Adipocyte (in vitro differentiated cells): ENCODE measurements at places on chromosomes 1 and 21.

DNA sequence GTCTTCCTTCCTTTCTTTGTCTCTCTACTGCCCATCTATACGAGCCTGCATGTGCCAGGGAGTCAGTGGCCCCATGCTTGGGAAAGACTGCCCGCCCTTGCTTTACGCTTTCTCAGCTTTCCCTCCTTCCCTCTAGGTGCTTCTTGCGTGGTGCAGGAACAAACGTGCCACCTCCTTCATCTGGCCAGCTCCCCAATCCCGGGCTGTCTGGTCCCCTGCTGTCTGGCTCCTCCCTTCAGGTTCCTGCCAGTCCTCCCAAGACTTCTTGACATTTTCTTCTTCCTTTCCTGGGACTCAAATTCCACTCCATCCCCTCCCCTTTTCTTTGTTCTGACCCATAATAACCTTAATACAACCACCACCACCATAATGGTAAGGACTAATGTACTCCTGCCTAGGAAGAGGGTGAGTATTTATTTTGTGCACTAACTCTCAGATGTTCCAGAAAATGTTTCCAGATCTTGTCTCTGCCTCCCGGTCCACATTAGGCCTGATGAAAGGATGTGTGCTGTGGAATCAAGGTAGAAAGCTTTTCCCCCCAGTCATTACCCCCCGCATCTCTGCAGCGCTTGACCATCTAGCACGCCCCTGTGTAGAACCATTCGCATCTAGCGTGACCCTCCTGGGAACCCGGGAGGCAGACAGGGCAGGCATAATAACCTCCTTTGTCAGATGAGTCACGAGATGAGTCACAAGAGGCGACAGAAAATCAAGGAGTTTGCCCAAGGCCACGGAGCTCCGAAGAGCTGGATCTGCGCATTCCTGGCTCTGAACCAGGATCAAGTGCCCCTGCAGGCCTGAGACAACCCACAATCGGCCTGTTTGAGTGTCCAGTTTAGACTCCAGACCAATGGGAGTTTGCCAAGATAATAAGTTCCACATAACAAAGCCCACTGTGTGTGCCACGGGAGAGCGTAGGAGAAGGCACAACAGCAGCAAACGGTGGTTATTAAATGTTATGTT lies 60.1 kb upstream of the NEK2 start:
- peak; percentile 87 for DNase-seq

DNA sequence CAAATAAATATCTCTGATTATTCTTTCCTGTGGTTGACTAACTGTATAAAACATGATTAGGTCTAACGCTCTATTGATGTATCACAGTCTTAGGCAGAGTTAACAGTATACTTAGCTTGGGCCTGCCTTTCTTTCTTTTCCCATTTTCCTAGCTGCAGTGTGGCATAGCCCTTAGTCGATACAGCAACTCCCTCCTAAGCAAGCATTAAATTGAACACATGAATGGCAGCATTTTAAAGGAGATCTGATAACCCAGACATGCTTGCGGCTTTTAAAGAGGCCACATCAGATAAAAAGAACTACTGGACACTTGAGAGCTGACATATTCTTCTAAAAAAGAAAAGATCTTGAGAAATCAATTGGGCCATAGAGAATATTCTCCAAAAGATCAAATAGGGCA lies 312.0 kb upstream of the TMPRSS15 start:
- no peak for DNase-seq

DNA sequence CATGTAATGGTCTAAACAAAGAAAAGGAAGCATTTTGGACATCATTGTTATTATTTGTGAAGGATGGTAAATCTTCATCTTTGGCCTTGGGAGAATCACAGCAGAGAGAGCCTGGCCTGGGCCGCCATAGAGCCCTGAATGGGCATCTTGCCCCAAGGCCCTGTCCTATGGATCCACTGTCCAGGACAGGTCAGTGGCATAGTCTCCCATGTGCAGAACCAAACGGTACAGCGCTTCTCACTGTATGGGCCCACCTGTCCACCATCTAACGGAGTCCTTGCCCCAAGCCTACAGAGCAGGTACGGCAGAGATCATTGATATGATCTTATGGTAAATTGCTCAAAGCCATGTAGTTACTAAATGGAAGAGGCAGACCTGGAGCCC lies 185.7 kb downstream of the FOXD2 start:
- no peak for DNase-seq

DNA sequence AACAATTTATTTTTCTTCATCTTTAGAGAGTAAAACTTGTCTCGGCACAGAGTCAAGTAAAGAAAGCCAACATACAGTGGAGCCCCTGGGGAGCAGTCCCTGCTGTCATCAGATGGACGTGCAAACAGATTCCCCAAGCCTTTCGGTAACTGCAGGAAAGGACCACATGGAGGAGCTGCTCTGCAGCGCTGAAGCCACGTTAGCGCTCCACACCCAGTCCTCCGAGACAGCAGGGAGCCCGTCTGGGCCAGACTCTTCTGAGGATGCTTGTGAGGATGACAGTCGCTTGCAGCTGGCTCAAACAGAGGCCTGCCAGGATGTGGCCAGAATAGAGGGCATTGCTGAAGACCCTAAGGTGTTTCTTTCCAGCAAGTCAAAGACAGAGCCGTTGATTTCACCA lies 77.1 kb upstream of the SCCPDH start:
- DNase-seq: peak; percentile 63

DNA sequence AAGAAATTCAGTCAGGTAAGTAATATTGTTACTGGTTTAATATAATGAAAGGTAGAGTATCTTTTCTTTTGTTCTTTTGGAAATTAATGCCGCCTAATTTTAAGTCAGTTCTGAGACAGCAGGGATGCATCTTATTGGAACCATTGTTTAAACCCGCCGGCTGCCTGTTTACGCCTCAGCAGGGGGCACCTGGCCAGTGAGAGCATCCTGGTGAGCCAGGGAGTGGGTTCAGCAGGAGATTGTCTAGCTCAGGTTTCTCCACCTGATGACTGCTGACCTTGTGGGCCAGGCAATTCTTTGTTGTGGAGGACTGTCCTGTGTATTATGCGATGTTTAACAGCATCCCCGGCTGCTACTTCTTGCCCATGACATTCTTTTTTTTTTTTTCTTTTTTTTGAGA lies 30.2 kb downstream of the CHAF1B start:
- no peak for DNase-seq

GRCh38 chr1:55506740-55507577 lies 291.8 kb upstream of the USP24 start:
- peak; percentile 85 for DNase-seq

- peak; percentile 14 for DNase-seq
Observed at GRCh38 chr1:231485029-231485784, 43.3 kb upstream of the TSNAX start.

GRCh38 chr1:119040489-119040888 lies 52.3 kb upstream of the TBX15 start:
- DNase-seq: no peak

GRCh38 chr1:165507570-165507969 lies 36.2 kb upstream of the LRRC52 start:
- no peak for DNase-seq

- peak; percentile 42 for DNase-seq
Observed at GRCh38 chr1:60273185-60273584, 199.6 kb upstream of the C1orf87 start.

- DNase-seq: no peak
Observed at GRCh38 chr1:44014365-44015104, 16.7 kb downstream of the SLC6A9 start.

- no peak for DNase-seq
Observed at GRCh38 chr1:223102797-223103533, 40.1 kb downstream of the TLR5 start.

DNA sequence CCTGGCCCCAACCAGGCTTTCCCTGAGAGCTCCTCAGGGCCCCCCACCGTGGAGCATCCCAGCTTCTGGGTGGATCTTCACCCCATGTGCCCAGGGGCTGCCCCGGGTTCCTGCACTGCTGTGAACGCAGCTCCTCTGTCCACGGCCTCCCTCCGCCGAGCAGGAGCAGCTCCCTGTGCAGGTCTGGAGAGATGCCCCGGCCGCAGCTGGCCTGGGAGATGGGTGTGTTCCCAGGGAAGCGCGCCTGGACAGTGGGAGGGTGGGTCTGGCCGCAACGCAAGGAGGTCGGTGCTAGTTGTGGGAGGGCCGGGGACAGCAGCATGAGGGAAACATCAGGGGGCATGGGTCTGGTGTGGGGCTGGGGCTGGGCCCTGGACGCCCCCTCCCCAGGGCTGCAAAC lies 71.3 kb downstream of the MORN1 start:
- DNase-seq: no peak

GRCh38 chr1:162704673-162705424 lies 72.6 kb downstream of the DDR2 start:
- DNase-seq: no peak

DNA sequence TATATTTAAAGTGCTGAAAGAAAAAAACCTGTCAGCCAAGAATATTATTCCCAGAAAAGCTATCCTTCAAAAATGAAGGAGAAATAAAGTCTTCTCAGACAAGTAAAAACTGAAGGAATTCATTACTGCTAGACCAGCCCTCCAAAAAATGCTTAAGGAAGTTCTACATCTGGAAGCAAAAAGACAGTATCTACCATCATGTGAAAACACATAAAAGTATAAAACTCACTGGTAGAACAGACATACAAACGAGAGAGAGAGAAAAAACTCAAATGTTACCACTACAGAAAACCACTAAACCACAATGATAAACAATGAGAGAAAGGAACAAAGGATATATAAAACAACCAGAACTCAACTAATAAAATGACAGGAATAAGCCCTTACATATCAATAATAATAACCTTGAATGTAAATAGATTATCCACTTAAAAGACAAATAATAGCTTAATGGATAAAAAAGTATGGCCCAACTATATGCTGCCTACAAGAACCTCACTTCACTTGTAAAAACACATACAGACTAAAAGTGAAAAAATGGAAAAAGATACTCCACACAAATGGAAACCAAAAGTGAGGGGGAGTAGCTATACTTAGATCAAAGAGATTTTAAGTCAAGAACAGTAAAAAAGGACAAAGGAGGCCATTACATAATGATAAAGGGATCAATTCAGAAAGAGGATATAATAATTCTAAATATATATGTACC lies 22.0 kb downstream of the NSL1 start:
- no peak for DNase-seq

GRCh38 chr1:172398970-172399755 lies 21.3 kb upstream of the C1orf105 start:
- DNase-seq: peak; percentile 97

DNA sequence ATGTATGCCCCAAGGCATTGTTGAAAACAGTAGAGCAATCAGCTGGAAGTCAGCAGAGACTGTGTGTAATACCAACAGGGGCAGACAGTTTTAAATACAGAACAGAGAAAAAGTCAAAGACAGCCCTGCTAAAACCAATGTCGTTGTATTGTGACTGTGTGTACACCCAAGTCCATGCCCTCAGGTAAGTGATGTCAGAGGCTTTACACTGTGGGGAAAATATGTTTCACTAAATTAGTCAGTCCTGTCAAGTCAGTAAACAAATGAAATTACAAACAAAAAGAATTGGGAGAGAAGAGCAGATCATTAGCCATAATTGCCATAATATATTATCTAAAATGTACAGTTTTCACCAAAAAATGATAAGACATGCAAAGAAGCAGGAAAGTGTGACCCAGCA lies 2.4 kb upstream of the CYP2J2 start:
- no peak for DNase-seq

- DNase-seq: no peak
Observed at GRCh38 chr1:247822060-247822459, 1.9 kb downstream of the OR14A16 start.

DNA sequence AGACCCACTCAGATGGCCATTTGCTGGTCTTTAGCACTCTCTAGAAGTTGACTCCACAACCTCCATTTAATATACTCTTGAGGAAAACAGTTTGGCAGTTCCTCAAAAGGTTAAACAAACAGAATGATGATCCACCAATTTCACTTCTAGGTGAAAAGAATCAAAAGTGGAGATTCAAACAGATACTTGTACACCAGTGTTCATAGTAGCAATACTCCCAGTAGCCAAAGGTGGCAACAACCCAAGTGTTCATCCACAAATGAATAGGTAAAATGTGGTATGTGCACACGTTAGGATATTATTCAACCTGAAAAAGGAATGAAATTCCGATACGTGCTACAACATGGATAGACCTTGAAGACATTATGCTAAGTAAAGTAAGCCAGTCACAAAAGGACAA lies 6.3 kb downstream of the PRCC start:
- DNase-seq: no peak

DNA sequence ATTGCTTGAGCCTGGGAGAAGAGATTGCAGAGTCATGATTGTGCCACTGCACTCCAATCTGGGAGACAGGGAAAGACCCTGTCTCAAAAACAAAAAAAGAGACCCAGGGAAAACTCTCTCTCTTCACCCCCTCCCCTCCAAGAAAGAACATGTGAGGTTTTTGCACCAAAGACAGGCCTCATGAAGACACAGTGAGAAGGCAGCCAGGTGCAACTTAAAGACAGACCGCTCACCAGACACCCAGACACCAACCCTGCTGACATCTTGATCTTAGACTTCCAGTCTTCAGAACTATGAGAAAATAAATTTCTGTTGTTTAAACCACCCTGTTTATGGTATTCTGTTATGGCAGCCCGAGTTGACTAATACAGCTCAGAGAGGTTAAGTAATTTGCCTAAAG lies 13.3 kb upstream of the LRRC8D start:
- DNase-seq: no peak

GRCh38 chr1:111253876-111254275 lies 26.4 kb downstream of the CHI3L2 start:
- DNase-seq: no peak

DNA sequence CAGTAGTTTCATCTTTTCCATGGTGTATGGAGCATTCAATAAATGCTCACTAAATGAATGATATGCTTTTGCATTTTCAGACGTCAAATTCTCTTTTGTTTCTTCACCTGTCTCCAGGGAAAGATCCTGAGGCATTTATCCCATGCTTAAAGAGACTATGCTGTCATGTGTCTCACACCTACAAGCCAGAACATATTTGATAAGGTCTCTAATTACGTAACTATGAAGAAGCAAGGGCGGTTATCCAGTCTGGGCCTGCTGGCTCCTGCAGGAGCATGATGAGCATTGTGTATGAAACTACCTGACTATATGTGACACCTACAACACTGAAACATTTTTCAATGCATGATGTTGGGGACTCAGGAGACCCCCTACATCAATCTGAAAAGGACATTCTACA lies 51.8 kb downstream of the FBXO42 start:
- no peak for DNase-seq

DNA sequence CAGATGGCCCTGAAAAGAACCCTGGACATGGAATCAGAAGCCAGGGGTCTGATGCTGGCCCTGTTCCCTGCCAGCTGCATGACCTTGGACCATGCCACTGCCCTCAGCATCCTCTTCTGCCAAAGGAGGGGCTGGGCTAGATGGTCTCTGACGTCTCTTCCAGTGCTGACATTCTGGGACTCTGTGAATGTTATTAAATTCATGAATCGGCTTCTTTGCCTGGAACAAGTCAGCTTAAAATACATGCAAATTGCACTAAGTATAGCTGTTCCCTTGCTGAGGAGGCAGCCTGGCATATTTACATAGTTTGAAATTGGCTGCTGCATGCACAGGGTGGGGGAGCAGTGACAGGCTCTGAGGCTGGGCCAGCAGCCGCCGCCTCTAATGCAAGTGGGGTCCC lies 23.8 kb downstream of the KCNA2 start:
- DNase-seq: no peak
